ENCODE measurements at places on chromosomes 11 and 22. TPM values are rescaled to one million over a fixed set of nuclear protein-coding genes. Genes with fewer than 3 reads are reported as not detected.

Gene WT1
- 6.1 TPM for total RNA-seq

Gene FOLR2
- not detected for total RNA-seq

Gene DENND6B
- total RNA-seq = 2.7 TPM

Gene JHY
- total RNA-seq = 3.8 TPM

Gene CCDC116
- total RNA-seq = not detected

Gene UPK3A
- total RNA-seq = not detected

Gene CSNK2A3
- total RNA-seq = 1.9 TPM

Gene CEP126
- 1.9 TPM for total RNA-seq

Gene P2RY6
- total RNA-seq = 9.4 TPM

Gene CD6
- 0.47 TPM for total RNA-seq

Gene TMEM191B
- total RNA-seq = 1.1 TPM

Gene TXN2
- 69.7 TPM for total RNA-seq

Gene OR8A1
- total RNA-seq = not detected

Gene GPR137
- 57.9 TPM for total RNA-seq
